ENCODE measurements at places on chromosomes 5 and 9.
A peak's percentile ranks its signal among the peaks of the same experiment; 100 is the strongest.

DNA sequence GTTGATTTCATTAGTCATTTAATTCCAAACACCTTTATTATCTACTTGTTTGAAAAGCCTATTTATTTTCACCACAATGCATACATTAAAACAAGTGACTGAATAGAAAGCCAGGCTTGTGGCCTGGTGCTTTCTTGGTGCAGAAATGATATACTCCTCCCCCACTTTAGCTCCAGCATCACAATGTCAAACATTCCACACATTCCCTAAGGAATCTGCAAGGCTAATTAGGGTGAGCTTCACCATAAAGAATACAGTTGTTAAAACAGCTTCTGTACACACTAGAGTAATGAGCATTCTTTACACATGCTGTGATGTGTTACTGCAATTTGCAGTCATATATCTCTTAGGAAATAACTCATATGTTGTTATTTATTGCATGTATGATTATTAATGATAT is 705.7 kb downstream of the CETN3 start:
- DNase-seq, result no peak

- DNase-seq, result no peak
Measured at GRCh38 chr9:12232836-12233235, 460.3 kb upstream of the TYRP1 start.

GRCh38 chr9:10704720-10705119 is 91.9 kb upstream of the PTPRD start:
- DNase-seq, result no peak

DNA sequence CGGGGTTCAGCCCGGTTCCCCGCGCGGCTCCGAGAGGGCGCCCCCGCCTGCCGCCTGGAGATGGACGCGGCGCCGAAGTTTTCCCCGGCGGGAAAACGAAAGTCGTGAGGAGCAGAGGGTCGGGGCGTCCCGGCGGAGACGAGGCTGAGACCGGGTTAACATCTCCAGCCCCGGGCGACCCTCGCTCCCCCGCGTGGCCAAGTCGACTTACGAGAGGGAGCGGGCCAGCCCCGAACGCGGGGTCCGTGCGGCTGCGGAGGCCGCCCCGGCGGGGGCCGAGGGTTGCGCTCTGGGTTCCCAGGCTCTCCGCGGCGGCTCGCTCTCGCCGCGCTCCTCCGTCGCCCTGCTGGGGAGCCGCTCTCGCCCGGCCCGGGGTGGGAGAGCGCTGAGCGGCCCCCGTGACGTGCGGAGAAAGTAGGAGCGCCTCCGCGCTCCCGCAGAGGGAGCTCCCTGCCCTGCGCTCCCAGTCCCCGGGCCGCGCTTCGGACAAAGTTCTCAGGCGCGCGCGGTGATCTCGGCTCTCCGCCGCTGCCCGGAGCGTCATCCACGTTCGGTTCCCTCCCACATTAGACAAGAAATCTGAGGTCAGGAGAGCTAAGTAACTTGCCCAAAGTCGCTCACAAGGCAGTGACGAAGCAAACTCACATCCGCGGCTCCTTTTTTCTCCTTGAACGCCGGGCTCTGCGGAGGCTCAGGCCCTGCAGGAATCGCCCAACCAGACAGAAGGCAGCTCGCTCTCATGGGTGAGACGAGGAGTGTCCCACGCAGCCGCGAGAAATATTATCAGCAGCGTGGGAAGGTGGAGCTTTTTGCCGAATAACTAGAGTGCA is 1.2 kb upstream of the GCNT4 start:
- DNase-seq, result peak; percentile 33

DNA sequence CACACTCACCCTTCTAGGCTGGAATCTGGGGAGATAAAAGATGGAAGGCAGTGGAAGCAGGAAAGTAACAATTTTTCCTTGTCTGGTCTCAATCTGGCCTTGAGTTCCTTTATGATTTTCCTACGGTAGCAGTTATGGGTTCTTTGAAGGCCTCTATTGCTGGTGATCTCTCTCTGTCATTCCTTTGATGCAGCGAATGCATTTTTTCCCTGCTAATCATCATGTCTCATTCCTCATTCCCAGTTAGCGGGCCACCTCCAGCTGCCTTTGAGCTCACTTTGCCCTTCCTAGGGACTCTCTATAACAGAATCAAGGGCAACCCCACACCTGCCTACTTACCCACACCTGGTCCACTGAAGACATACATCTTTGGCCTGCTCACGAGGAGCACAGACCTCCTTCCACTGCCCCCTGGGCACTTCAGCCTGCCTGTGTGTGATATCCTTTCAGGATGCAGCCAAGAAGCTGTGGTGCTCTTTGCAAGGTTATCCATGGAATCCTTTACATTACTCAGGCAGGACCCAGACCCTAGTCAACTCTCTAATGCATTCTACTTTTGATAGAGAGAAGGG is 191.7 kb downstream of the DRD1 start:
- DNase-seq, result no peak

All from T1000 (cell line).